ENCODE measurements at places on chromosomes 3 and 15.
A peak's percentile ranks its signal among the peaks of the same experiment; 100 is the strongest.

GRCh38 chr3:43748179-43748578 is 57.4 kb downstream of the ABHD5 start:
- DNase-seq: no peak

- no peak for DNase-seq
Observed at GRCh38 chr15:29844290-29844903, 22.1 kb upstream of the TJP1 start.

- DNase-seq: no peak
Observed at GRCh38 chr3:9499455-9500107, 54.0 kb downstream of the LHFPL4 start.

GRCh38 chr15:77012868-77013267 is 17.9 kb downstream of the PSTPIP1 start:
- peak; percentile 7 for DNase-seq

GRCh38 chr3:66037986-66038369 is 740 bp downstream of the MAGI1 start:
- DNase-seq: peak; percentile 41

- DNase-seq: no peak
Observed at GRCh38 chr15:64279131-64279530, 76.8 kb downstream of the CSNK1G1 start.

DNA sequence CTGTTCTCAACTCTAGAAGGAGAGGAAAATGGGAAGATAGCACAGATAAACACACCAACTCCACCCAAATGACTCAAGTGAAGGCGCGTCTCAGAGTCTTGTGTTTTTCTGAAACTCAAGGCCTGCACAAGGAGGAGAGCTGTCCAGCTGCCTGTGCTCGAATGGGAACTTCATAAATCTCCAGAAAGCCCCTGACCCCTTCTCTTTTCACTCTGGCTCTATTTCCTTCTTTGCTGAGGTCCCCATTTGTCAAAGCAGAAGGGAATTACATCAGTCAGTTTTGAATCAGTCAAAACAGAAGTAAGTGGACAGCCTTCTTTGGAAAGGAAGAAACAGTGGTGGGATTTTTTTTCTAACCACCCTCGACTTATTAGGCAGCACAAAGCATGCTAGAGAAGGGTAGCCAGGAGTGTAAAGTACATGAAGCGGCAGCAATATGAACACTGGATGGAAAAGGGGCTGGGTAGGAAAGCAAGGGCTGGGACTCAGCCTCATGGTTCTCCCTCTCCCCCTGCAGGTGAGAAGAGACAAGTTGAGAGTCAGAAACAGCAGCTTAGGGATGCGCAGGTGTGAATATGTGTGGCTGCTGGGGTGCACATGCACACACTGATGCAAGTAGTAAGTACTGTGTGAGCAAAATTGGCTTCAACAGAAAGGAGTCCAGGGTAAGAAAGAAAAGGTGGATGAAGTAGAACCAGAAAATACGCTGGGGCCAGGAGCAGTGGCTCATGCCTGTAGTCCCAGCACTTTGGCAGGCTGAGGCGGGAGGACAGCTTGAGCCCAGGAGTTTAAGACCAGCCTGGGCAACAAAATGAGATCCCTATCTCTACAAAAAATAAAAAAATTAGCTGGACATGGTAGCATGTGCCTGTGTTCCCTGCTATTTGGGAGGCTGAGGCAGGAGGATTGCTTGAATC is 36.6 kb upstream of the MAGEF1 start:
- DNase-seq: peak; percentile 34

DNA sequence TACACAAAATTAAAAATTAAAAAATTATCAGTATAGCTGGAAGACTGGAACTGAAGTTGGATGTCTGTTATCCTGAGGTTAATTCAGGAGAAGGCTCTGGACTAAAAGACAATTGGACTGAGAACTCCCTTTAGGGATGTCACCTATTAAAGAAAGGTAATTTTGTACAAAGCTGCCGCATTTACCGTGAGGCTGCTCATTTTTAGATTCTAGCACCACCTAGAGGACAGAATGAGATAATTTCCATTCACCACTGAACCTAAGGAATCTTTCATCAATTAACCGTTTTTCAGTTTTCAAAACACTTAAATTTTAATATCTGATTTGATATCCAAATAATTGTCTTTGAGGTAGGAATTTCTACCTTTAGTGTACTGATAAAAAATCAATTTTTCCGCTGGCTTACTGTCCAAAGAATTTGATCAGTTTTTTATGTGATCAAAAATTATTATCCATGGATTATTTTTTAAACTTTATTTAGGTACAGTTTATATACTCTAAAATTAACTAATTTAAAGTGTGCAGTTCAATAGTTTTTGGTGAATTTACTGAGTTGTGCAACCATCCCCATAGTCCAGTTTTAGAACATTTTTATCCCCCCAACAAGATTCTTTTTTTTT is 106.7 kb upstream of the TNIK start:
- DNase-seq: no peak

GRCh38 chr3:124530916-124531315 is 199.3 kb upstream of the UMPS start:
- no peak for DNase-seq

DNA sequence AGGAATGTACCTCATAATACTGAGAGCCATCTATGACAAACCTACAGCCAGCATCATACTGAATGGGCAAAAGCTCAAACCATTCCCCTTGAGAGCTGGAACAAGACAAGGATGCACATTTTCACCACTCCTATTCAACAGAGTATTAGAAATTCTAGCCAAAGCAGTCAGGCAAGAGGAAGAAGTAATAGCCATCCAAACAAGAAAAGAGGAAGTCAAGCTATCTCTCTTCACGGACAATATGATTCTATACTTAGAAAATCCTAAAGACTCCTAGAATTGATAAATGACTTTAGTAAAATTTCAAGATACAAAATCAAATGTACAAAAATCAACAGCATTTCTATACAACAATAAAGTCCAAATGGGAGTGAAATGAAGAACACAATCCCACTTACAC is 30.2 kb downstream of the OCA2 start:
- no peak for DNase-seq

DNA sequence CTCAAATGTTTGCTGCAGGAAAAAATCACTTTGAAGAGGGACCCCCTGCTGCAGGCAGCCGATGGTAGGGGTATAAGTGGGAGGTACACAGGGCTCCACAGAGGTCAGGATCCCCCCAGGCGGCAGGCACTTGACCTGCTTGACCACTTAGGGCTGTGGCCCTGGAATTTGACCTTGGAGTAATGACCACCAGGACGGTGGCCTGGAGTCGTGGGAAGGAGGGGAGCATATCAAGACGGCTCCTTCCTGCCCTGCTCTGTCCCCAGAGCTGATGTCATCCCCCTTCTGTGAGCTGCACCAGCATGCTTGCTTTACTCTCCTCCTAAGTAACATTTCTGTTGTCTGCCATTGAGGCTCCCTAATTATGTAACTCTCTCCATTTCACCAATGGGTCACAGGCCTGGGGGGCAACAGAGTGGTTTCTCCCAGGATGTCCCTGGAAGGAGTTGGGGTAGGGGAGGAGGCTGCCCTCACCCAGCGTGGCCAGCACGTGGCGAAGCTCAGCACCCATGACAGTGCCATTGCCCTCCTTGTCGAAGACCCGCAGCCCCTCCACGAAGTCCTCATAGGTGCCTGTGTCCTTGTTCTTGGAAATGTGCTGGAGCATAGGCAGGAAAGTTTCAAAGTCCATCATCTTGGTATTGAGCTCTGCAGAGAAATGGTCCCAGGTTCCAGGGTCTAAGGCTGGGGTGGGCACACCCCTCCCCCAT is 4.1 kb downstream of the MYL3 start:
- DNase-seq: no peak

- DNase-seq: no peak
Observed at GRCh38 chr15:73374604-73375003, 5.8 kb upstream of the HCN4 start.

- DNase-seq: no peak
Observed at GRCh38 chr3:81951106-81951505, 189.7 kb upstream of the GBE1 start.

DNA sequence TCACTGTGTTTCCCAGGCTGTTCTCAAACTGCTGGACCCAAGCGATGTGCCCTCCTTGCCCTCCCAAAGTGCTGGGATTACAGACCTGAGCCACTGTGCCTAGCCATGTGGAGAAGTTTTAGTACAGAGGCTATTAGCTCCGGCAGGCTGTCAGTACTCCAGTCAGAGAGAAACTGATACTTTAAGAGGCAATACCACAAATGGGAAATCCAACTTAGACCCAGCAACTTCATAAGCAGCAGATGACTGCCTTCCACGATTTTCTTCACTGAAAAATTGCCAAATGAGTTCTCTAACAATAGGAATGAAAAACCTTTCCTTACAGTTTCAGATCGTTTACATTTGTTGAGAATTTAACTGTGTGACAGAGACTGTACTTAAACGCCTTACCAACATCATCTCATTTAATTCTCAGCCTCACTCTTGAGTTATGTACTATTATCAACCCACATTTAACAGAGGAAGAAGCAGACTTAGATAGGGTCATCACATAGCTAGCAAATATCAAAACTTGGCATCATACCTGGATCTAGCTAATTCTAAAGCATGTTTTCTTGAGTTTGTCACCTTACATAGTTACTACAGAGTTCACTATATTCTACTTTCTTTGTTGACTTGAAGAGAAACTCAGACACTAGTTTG is 127.4 kb downstream of the TCF12 start:
- no peak for DNase-seq

- DNase-seq: no peak
Observed at GRCh38 chr3:112010636-112011035, 11.9 kb downstream of the TAGLN3 start.

DNA sequence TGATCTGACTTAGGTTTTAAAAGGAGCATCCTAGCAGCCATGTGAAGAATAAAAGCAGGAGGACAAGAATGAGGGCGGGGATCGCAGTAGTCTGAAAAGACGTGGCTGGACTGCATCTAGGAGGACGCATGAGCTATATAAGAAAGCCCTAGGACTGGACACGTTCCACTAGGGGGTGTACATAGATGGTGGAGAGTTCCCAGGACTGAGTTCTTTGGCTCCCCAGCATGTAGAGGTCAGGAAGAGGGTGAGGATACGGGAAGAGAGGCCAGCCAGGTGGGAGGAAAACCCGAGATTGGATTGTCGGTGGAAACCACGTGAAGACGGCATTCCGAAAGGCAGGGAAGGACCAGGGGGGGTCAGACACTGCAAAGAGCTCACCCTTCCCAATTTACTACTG is 64.2 kb upstream of the CFAP161 start:
- no peak for DNase-seq

- DNase-seq: no peak
Observed at GRCh38 chr3:112061152-112061551, 25.0 kb upstream of the C3orf52 start.

GRCh38 chr15:98657721-98658120 is 9.4 kb downstream of the IGF1R start:
- DNase-seq: no peak
